Stimulated activated CD4-positive, alpha-beta T cell treated with anti-CD3 and anti-CD28 coated beads, Interleukin-1b, Interleukin-23, amount 100 ng/mL, for 24 hours (primary cell): ENCODE measurements at places on chromosomes 11 and 22.

DNA sequence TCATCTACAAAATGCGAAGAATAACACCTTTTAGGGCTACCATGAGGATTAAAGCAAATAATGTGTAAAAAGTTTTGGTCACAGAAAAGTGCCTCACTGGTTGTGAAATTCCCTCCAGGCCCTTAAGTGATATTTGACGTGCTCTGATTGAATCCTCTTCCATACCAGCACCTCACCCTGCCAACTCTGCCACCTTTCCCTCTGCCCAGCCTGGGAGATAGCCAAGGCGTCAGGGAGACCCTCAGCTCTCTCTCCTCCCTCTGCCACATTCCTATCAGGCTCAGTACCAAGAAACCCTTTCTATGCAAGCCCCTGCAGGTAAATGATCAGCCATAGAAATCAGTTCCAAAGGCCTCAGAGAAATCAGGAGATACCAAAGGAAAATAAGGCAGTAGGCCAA, 21.4 kb downstream of the PLEKHA7 start:
- no peak for DNase-seq

- DNase-seq: no peak
Observed at GRCh38 chr11:3135481-3136440, 29.3 kb downstream of the OSBPL5 start.

DNA sequence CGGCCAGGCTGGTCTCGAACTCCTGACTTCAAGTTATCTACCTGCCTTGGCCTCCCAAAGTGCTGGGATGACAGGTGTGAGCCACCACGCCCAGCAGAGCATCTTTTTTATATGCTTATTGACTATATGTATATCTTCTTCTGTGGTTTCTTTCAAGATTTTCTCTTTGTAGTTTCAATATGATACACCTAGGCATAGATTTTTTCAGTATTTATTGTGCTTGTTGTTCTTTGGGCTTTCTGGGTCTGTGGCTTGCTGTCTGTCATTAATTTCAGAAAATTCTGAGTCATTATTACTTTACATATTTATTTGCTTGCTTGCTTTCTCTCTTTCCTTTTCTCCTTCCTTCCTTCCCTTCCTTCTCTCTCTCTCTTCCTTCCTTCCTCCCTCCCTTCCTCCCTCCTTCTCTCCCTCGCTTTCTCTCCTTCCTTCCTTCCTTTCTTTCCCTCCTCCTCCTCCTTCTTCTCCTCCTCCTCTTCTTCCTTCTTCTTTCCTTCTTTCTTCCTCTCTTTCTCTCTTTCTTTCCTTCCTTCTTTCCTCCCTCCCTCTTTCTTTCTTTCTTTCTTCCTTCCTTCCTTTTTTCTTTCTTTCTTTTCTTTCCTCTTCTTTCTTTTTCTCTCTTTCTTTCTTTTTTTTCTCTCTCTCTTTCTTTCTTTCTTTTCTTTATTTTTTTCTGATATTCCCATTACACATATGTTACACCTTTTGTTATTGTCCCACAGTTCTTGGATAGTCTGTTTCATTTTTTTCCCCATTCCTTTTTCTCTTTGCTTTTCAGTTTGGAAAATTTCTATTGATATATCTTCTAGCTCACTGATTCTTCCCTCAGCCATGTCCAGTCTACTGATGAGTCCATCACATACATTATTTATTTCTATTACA, 10.9 kb upstream of the DCHS1 start:
- no peak for DNase-seq

DNA sequence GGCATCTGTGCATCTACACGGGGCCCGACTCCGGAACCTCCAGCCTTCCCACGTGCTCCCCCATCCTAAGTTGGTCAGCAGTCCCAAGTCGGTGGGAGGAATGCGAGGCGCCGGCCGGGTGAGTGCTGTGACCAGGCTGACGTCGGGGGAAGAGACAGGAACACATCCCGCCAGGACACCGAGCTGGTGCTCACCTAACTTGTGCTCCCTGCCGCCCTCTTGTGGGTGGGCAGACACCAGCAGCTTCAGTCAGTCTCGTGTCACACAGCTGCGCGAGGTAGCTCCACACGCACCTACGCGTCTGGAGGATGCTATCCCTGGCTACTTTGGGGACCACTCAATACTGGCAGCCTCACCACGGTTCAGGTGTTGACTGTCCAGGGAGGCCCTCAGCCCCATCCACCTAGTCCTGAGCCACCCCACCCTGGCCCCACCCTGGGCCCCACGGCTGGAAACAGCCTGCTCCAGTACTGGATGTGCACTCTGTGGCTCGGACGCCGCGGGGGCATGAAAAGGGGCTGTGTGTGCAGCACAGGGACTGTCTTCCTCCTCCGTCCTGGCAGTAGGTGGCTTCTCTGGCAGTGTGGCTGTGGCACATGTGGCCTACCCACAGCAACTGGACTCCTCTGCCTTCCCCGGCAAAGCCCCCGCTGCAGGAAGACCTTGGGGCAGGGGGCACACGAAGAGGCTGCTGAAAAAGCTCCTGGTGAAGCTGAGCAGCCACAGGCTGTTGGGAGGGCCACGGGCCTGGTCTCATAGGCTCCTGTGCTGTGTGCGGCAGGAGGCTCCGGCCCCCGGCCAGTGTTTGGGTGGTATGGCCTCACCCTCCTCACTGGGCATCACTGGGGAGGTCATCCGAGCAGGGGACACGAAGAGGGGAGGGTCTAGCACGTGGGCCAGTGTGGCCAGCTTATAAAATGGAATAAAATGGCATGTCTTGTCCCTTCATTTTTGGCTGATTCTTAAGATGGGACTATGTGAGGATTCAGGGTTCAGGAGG, 11.2 kb upstream of the BID start:
- DNase-seq: peak; percentile 56

DNA sequence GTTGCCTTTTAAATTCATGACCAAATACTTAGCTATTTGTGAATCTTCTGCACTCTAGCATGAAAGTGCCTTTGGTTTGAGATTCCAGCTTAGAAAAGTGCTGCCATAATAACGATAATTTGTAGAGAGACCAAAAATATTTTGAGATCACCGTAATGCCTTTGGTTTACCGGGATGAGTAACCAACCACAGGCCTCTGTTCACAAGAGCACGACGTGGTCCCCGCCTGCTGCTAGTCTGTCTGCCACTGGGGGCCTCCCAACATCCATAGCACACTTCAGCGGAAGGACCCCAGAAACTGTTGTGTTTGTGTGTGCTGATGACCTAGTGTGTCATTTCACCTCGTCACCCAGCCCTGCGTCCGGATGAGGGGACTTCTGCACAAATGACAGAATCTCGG, 67.0 kb upstream of the RASSF10 start:
- DNase-seq: no peak

- DNase-seq: no peak
Observed at GRCh38 chr11:65478388-65479183, 20.3 kb upstream of the MALAT1 start.

- DNase-seq: no peak
Observed at GRCh38 chr11:67282155-67282875, 6.8 kb upstream of the ANKRD13D start.

- DNase-seq: no peak
Observed at GRCh38 chr11:7677071-7677470, 3.8 kb upstream of the CYB5R2 start.

DNA sequence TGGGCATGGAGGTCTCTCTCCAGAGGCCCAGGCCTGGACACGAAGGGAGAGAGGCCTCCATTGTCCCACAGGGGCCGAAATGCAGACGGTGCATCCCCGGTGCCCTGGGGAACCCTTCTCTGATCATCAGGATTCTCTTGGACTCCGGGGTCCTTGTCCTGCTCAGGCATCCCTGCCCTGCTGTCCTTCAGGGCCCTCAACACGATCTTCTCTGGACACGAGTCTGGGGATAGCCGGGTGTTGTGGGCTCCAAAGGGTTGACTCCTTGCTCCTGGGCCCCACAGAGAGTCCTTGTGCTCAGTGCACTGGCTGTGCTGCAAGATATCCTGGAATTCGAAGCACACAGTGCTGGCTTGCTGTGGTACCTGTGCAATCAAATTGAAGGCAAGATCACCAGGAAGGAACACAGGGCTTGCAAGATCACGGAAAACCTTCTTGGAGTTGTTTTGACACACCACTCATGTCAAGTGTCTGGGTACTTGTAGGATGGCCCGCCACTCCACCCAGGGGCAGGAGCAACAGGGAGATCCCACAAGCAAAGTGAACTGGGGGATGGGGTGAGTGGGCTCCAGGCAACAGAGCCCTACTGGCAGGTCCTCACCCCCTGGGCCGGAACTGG, 61.3 kb upstream of the PRODH start:
- no peak for DNase-seq

DNA sequence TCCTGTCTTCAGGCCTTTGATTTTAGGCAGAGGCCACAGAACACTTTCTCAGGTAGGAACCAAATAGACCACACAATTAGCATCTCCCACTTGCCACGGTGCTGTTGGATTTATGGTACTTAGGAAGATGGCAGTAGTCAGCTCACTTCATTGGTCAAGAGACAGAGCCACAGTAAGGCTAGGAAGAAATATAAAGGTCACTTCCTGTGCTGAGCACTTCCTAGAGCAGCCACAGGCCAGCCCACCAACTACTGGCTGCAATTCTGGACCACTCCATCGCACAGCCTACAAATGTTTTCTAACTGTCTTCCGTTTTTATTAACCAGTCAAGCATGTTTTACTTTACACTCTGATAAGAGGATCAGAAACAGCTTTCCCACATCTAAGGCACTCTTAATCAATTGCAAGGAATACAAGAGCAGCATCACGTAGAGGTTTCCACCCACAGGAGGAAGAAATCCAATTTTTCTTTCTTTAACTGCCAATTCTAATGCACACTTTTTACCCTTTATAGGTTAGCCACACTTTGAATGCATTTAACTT, 54.7 kb downstream of the ABTB2 start:
- no peak for DNase-seq

DNA sequence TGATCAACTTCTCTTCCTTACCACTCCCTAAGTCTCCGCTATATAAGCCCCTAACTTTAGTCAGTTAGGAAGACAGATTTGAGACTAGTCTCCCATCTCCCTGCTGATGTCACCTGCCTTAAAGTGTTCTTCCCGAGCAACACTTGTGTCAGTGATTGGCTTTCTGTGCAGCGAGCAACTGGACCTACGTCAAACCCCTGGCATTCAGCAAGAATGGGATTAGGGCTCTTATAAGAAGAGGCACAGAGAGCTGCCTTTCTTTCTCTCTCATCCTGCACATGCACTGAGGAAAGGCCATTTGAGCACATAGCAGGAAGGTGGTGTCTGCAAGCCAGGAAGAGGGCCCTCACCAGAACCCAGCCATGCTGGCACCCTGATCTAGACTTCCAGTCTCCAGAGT, 116.6 kb upstream of the THY1 start:
- DNase-seq: no peak

GRCh38 chr11:3723014-3723708, 52.0 kb upstream of the CHRNA10 start:
- no peak for DNase-seq

DNA sequence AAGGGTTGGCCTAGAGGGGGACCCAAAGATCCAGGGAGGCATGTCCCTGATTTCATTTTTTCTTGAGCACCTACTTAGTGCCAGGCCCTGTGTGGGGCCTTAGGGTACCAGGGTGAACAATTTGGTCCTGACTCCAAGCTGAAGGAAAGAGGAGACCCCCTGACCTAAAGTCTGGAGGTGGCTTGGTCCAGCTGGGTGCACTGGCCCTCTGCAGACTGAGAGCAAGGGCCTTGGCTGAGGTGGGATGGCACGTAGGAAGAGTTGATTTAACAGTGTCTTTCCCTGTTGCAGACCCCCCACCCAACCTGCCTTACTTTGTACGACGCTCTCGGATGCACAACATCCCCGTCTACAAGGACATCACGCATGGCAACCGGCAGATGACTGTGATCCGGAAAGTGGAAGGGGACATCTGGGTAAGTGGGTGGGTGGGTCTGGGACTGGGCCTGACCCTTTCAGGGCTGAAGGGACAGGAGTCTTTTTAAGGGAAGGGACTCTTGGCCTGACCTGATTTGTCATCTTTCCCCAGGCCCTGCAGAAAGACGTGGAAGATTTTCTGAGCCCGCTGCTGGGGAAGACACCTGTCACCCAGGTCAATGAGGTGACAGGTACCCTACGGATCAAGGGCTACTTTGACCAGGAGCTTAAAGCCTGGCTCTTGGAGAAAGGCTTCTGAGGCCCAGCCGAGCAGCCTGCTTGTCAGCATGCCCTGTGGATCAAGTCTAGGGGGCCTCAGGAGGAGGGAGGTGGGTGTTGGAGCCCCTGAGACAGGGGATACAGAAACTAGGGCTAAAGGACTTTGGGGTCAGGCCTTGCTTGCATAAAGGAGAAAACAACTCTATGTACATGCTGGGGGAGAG, 3.3 kb downstream of the MRPL49 start:
- DNase-seq: no peak

DNA sequence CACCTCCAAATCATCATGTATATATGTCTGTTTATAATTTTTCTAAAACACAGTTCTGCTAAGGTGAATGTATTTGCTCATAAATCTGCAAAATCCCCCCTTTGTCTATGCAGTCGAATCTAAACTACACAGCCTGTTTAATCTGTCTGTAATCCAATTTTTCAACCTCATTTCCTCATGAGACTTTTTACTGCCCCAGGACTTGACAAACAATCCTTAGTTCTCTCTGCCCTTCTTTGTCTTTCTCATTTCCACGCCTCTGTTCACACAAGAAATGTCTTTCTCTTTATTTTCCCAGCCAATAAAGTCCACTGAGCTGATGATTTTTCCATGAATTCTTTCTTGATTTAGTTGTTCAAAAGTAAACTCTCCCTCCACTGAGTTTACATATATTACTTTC, 1154.3 kb downstream of the FAM181B start:
- DNase-seq: no peak

- no peak for DNase-seq
Observed at GRCh38 chr22:42171417-42171816, 40.8 kb upstream of the CYP2D6 start.

DNA sequence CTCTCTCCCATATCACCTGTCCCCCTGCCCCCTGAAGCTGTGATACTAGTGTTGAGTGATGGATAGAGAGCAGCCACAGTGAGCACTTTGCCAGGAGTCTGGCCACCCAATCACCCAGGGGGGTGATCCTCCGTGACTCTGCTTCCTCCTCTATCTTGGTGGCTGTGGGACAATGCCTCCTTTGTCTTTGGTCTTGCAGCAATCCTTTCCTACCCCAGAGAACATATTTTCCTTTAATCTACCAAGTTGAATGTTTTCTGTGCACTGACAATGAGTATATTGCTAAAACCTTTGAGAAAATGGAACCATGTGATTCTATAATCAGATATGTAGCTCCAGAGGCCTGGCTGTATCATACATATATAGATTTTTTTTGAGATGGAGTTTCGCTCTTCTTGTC, 58.1 kb upstream of the HEPHL1 start:
- no peak for DNase-seq

GRCh38 chr11:8087756-8088155, 6.7 kb downstream of the TUB start:
- no peak for DNase-seq
